ENCODE measurements at places on chromosomes 11 and 22.

DNA sequence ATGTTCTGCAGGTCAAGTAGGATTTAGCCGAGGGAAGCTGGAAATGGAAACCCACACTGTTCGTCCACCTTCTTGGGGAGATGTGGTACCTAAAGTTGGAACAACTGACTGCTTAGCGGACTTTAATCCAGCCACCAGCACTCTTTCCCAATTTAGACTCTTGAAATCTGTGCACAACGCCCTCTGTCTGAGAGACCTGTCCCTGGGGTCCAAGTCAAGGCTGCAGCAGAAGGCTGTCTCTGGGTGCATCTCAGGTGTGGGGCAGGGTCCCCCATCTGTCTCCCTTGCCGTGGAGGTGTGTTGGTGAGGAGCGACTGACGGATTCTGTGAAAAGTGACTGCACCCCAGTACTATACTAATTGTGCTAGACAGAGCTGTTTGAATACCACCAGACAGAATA lies 168.2 kb upstream of the CADM1 start:
- DNase-seq = no peak

DNA sequence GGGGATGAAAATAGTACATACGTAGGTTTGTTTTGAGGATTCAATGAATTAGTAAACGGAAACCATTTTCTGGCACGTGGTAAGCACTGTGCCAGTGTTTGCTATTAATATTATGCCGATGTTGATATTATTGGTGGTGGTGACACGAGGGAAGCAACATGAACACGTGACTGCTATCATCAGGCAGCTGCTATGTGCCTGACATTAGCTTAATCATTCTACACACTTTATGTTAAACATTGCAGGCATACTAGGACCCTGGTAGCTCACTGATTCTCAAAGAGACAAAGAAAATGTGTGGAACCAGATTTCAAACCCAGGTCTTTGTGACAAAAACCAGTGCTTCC lies 656 bp downstream of the SRRD start:
- DNase-seq = no peak

GRCh38 chr11:125807909-125808308 lies 20.0 kb downstream of the PATE3 start:
- no peak for DNase-seq

GRCh38 chr11:1153951-1154493 lies 3.7 kb upstream of the MUC5AC start:
- peak; percentile 52 for DNase-seq

GRCh38 chr11:17934194-17934593 lies 78.7 kb downstream of the SERGEF start:
- DNase-seq = no peak

DNA sequence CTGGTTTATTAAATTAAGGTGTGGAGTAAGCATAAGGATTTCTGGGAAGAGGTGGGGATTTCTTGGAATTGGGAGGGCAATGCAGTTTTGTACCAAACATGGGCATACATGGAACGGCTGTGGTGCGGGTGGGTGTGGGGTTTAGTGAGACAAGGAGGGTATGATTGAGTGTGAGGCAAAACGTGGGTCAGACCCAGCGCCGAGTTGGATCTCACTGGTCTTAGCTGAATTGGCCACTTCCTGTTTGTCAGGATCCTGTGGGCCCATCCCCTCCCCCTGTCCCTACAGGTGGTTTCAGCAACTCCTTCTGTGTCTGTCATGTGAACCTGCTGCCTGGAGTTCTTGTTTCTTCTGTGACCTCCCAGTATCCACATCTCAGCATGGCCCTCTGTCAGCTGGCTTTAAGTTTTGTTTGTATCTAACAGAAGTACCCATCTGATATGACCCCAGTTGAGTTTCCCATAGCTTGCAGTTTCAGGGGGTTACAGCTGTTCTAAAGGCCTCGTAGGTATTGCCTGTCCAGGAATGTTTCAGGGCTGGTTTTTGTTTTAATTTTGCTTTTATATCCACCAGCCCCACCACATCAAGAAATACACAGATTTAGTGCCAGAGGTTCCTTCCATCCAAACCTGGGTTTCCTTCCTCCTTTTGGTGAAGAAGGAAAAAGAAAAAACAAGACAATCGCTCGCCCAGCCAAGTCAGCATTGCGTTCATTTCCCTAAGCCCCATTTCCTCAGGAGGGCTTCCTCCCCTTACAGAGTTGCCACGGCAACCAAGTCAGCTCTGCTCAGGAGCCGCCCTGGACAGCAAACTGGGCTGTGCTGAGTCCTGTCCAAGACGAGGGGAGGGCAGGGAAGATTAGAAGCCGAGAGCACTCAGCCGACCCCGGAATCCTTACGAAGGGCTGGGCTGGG lies 6.0 kb downstream of the APOL1 start:
- peak; percentile 16 for DNase-seq

- no peak for DNase-seq
Measured at GRCh38 chr11:123203934-123204333, 8.9 kb upstream of the CLMP start.

DNA sequence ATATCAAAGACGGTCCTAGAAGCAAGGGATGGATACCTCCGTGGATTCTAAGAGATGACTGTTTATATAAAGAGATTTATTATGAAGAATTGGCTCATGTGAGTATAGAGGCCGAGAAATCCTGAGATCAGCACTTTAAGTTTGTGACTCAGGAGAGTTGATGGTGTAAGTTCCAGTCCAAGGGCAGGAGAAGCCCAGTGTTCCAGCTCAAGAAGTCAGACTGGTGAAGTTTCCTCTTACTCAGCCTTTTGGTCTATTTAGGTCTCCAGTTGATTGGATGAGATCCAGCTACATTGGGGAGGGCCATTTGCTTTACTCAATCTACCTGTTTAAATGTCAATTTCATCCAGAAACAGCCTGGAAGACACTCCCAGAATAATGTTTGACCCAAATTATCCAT lies 45.1 kb downstream of the TSPAN18 start:
- DNase-seq = no peak

DNA sequence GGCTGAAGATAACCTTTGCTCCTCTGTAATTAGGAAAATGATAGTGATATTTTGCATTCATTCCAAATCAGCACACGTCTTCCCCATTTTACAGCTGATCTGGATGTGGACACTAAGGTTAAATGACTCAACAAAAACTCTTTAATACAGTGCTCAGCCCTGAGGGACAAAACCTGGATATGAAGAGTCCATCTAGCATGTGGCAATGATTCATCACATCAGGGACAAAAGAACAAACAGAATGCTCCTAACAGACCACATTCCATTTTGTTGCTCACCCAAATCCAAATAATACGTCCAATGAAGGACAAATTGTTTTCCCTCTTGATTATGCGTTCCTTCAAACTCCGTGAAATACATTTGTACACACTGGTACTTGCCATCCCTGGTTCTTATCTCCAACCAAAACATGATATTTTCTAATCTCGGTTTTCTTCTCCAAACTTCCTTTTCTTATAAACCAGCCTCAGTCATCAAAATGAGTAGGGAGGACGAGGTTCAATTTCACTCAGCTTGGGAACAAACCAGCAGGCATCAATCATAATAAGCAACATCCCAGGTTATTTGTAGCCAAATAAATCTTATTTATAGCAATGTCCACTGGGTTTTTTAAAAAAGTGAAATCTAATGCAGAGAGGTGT lies 53.7 kb upstream of the MTMR2 start:
- no peak for DNase-seq

GRCh38 chr11:2770761-2771301 lies 71.0 kb upstream of the KCNQ1OT1 start:
- DNase-seq = no peak

- no peak for DNase-seq
Measured at GRCh38 chr11:8717544-8717875, 34.9 kb downstream of the RPL27A start.

DNA sequence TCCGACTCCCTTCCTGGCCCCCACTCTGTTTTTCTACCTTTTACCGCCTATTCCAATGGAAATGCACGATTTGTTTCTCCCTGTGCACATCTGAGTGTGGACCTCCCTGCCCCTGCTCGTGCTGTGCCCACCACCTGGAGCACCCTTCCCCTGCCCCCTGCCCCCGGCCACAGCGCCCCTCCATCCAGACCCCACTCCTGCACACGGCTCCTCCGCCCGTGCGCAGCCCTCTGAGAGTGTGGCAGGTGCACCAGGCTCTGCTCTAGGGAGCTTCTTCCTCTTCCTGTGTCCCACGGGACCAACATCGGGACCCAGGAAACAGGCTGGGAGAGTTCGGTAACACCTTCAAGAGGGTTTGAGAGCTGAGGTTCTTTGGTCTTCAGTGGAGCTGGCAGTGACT lies 62.9 kb downstream of the LRP5 start:
- DNase-seq = no peak

DNA sequence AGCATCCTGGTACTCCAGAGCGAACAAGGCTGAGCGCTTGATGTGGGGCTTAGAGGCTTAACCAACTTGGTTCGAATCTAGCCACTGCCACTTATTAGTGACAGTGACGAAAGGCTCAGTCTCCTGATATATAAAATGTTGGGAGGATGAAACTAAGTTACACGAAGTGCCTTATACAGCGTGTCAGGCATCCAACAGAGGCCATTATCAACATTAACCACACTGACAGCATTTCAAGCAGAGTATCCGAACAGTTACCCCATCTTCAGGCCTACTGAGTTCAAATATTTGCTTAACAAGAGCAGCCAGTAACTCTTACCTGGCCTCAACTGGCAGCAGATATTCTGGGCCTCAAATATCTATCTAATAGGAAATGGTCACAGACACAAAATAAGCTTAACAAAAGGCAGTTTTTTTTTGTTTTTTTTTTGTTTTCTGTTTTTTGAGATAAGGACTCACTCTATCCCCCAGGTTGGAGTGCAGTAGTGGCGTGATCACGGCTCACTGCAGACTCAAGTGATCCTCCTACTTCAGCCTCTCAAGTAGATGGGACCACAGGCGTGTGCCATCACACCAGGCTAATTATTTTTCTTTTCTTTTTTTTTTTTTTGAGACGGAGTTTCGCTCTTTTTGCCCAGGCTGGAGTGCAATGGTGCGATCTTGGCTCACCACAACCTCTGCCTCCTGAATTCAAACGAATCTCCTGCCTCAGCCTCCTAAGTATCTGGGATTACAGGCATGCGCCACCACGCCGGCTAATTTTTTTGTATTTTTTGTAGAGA lies 2.9 kb downstream of the SERPIND1 start:
- no peak for DNase-seq

Measured in NB4 (cell line).